Activated T-cell treated with anti-CD3 and anti-CD28 coated beads for 4 hours (primary cell): ENCODE measurements at places on chromosomes 6 and 20.

- DNase-seq: no peak
Observed at GRCh38 chr6:74073999-74074398, 378.0 kb downstream of the CD109 start.

- no peak for DNase-seq
Observed at GRCh38 chr6:84943905-84944304, 179.5 kb upstream of the TBX18 start.

GRCh38 chr6:134584847-134585516 is 267.1 kb upstream of the SGK1 start:
- DNase-seq: no peak

- no peak for DNase-seq
Observed at GRCh38 chr6:53119772-53120409, 28.8 kb downstream of the GCM1 start.

- DNase-seq: no peak
Observed at GRCh38 chr6:49464691-49465090, 1.5 kb downstream of the CENPQ start.

DNA sequence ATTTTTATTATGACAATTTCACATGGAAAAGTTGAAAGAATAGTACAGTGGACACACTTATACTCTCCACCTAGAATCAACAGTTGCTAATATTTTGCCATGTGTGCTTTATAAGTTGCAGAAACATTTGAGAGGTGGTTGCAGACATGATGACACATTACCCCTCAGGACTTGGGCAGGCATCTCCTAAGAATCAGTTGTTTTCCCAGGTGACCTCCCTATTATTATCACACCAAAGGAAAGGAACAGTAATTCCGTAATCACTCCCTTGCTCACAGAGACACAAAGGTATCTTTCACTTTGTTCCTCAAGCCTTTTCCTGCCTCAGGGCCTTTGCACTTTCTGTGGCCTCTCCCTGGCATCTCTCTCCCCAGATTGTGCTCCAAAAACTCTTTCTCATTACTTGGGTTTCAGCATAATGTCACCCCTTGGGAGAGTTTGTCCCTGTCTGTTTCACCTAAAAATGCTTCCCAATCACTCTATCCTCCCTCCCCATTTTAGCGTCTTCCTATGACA is 5.9 kb upstream of the SULF2 start:
- no peak for DNase-seq
